ENCODE measurements at places on chromosomes 11 and 22.

DNA sequence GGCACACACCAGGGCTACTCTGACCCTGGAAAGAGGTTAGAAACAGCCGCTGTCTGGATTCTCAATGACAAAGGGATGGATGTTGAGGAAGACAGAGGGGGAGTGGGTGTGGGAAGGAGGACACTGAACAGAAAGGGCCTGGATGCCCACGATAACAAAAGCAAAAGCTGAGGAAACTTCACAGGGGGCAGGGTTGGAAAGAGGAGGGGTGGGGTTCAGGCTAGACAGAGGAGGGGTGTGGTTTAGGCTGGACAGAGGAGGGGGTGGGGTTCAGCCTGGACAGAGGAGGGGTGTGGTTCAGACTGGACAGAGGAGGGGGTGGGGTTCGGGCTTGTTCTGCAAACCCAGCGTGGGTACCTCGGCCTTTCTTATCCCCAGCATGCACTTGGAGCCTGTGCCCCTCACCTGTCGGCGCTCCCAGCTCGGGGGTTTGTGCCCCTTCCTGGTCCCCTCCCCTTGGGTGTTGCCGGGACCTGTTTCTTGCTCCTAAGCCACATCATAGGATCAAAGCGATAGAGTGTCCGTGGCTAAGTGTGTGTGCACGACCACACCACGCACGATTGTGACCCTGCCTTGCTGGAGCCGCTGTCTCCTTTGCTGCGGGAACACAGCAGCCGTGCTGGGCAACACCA lies 75.6 kb downstream of the BRD1 start:
- DNase-seq: no peak

GRCh38 chr11:8342821-8343681 lies 79.4 kb upstream of the LMO1 start:
- peak; percentile 54 for DNase-seq

DNA sequence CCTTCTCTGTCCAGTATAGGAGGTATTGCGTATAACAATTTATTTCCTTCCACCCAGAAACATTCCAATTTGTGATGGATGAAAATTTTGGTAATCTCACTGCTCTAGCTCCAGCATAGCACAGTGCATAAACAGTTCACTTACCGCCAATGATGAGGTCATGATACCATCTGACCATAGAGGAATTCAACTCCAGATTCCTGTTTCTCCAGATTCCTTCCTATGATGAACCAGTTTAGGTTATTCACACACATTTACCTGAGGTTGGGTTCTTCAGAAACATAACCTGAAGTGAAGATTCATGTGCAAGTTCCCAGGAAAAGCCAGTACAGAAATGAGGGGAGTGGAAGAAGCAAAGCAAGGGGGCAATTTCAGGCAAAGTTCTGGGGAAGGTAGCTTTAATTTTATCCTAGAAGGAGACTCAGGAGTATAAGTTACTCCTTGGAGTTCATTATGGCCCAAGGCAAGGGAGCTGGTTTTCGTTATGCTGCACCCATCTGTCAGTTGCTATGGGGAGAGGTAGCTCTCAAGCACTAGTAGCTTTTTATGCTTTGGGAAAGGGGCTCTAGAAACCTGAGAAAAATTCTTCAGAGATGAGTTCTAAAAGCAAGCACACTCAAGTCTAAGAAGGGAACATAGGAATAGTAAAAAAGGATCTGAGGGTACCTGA lies 121.6 kb downstream of the CASP12 start:
- DNase-seq: no peak

- no peak for DNase-seq
Measured at GRCh38 chr11:6794639-6795038, 4.8 kb downstream of the OR6A2 start.

DNA sequence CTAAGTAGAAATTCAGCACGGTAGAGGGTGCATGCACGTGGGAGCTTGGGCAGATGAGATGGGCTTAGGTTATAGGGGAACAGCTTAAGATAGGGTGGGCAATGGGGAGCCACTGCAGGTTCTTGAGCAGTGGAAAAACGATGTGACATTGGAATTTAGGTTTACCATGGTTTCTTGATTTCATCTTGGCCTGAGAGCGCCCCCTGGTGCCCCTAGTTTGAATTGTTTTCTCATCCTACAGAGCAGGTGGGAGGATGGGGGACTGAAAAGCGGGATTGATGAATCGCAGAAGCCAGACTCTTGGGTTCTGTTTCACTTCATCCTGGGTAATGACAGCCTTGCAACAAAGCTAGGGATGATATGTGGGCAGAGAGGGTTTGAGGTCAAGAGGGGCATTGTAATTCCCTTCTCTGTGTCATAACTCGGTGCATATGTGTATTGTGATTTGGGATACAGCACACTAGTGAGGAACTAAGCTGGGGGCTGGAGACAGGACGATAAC lies 6.7 kb upstream of the MCAM start:
- DNase-seq: peak; percentile 94

GRCh38 chr22:32389685-32390084 lies 22.4 kb downstream of the RTCB start:
- DNase-seq: no peak

DNA sequence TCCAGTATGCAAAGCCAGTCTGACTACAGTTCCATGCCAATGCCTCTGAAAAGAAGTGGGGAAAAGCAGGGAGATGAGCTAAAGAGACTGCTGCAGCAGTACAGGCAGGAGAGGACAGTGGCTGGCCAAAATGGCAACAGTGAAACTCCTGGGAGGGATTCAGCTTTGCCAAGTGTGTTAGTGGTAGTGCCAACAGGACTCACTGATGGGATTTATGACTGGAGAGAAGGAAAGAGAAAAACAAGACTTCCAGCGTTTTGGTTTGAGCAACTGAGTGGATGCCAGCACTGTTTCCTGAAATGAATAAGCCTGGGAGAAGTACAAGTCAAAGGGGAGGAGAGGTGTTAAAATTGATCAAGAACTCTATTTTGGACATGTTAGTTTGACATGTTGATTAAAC lies 80.9 kb downstream of the PLEKHA7 start:
- no peak for DNase-seq

DNA sequence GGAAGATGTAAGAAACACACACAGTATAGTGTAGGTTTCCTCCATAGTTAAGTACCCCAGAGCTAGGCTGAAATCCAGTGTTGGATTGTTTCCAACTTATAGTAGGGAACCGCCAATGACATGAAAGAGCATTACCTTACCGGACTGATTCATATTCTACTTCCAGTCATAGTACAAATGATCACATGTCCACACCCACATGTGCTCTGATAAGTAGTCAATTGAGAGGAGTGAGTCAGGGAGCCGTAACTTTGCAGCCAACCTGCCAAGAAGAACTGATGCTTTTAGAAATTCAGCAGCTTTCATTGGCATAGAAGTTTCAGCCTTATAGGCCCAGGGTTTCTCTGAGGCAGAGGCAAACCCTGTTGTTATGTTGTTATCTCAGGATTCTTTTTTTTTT lies 240.6 kb downstream of the ETS1 start:
- no peak for DNase-seq

DNA sequence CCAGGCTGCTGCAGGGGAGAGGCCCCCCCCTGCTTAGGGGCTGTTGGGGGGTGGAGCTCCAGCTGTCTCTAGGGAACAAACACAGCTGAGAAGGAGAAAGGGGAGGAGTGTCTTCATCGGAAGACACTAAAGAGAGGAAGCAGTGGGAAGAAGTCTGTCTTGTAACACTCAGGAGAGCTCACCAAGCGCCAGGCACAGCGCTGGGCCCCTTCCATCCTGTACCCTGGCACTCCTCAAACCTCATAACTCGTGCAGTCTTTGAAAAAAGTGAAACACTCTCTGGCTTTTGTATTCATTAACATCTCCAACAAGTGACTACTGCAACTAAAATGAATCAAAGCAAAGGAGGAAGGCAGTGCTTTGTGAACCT lies 67.4 kb upstream of the PRDM11 start:
- no peak for DNase-seq

GRCh38 chr11:129976328-129976727 lies 26.3 kb downstream of the PRDM10 start:
- DNase-seq: no peak

DNA sequence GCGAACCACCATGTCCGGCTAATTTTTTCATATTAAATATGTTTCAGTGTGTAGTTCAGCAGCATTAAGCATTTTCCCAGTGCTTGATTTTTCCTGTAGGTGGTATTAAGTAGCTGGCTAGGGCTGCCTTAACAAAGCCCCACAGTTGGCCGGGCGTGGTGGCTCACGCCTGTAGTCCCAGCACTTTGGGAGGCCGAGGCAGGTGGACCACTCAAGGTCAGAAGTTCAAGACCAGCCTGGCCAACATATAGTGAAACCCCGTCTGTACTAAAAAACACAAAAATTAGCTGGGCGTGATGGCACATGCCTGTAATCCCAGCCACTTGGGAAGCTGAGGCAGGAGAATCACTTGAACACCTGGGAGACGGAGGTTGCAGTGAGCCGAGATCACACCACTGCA lies 33.5 kb upstream of the TOLLIP start:
- peak; percentile 40 for DNase-seq

DNA sequence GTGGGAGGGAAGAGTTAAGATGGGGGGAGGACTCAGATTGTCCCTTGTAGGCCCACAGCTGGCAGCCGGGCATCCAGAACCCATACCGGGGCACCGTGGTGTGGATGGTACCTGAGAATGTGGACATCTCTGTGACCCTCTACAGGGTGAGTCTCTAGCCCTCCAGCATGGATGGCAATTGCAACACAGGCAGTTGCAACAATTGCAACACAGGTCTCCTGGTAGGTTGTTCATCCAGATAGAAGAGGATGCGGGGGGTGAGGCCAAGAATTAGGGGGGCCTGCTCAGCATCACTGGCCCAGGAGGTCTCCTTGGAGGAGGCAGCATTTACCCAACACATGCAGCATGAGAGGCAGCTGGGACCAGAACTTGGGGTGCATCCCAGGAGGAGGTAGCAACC lies 3.4 kb downstream of the EHBP1L1 start:
- DNase-seq: no peak

GRCh38 chr11:43278193-43278956 lies 33.4 kb upstream of the API5 start:
- no peak for DNase-seq

- DNase-seq: no peak
Measured at GRCh38 chr11:66686801-66687750, 9.4 kb upstream of the RBM4B start.

- no peak for DNase-seq
Measured at GRCh38 chr22:20531154-20531403, 23.7 kb downstream of the MED15 start.

DNA sequence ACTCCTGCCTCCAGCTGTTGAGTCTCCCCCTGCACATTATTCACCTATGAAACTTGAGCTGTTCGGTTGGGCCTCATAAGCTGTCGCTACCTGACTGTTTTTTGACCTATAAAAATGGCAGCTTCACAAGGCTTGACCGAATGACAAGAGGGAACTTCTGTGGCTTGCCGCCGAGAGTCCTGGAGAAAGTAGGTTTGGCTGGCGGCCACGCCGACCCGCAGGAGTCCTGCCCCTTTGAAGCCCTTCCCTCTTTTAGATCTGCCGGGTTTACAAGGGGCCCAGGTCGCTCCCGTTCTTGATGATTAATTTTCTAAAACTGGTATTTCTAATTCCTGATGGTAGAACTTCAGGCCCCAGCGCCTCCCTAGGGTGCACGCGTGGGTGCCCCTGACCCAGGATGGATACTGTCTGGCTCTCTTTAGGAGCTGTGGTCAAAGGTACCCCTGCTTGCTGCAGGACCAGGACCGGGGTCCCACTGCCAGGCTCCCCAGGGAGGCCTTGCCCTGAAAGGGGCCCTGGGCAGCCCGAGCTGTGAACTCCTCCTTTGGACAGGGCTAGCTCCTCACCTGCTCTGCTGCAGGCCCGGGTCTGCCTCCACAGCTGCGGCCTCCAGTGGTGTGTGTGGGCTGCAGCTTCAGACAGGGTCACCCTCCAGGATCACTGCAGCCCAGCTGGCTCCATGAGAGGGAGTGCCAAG lies 171.8 kb downstream of the CTTN start:
- DNase-seq: no peak

Data from activated CD8-positive, alpha-beta memory T cell treated with anti-CD3 and anti-CD28 coated beads, Interleukin-2, amount 50 U/mL, for 48 hours (primary cell).